Stimulated activated CD8-positive, alpha-beta memory T cell treated with anti-CD3 and anti-CD28 coated beads, Interleukin-4, amount 100 ng/mL, for 4 hours (primary cell): ENCODE measurements at places on chromosomes 1 and 21.

DNA sequence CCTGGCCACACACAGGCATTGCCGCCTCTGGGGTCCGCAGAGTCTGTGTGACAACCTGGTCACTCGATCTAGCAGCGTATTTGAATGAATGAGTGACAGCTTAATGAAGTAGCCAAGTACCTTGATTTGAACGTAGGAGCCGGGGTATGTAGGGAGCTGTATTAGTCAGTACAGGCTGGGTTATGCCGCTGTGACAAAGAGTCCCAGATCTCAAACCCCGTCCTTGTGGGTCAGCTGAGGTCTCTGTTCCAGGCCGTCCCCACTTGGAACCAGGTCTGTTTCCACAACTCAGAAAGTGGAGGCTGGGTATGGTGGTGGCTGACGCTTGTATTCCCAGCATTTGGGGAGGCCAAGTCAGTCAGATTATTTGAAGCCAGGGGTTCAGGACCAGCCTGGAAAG lies 20.0 kb downstream of the ATAD3B start:
- DNase-seq, result no peak

DNA sequence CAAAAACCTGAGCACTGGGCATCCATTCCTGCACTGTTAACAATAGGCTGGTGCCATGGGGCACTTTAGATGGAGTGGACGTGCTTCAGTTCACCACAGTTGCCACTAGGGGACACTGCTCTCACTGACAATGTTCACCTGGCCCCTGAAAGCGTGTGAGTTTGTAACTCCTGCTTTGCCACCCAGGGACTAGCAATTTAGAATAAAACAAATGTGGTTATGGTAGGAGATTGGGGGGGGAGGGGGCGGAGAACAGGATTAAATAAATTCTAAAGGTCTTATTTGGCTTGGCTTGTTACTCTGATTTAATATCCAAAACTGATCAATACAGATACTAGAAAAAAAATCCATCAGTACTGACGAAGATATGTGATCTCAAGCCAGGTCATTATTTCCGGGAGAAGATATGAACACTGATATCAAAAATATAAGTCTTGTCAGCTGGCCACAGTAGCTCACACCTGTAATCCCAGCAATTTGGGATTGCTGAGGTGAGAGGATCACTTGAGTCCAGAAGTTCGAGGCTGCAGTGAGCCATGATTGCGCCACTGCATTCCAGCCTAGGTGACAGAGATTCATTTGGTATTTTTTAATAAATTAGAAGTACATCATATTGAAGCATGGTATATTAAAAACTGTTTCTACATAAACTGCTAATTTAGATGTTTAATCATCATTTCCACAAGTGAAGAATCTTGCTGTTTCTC lies 23.2 kb downstream of the INTS7 start:
- DNase-seq, result peak; percentile 11

DNA sequence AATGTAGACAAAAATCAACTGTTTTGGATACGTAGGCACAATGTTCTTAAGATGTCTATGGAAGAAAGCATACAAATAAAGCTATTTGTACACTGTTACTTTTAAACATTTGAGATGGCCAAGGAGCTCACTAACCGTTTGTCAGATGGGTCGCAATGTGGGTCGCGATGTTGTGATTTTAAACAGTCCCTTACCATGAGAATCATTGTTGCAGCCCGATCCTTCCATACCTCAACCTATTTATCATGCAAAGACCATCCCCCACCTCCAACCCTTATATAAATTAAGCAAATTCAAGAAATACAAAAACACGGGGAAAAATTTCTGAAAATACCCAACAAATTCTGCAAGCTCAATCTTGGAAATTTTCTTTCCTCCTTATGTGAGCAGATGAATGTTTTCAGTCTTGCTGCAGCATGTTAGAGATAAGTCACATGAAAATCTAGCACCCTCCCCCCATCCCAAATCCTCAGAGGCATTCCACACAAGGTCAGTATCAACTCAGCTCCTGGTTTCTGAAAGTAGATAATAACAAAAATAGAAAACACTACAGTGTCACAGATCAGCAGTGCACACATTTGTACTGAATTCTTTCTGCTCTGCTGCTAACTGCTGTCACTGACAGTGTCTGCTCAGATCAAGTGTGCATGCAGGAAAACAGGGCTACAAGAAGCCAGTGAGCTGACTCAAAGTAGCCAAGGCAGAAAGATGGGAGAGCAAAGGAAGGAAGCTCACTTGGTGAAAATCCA lies 92.9 kb upstream of the TTC39A start:
- DNase-seq, result no peak

- no peak for DNase-seq
Measured at GRCh38 chr1:188889166-188889565, 1588.5 kb downstream of the BRINP3 start.

- peak; percentile 73 for DNase-seq
Measured at GRCh38 chr1:197775282-197776262, at the start of gene DENND1B. TSS of gene DENND1B (minus strand) at chr1:197775480. CDS start at chr1:197775155, 325 bp downstream.

GRCh38 chr1:178278916-178279686 lies 185.2 kb downstream of the RASAL2 start:
- no peak for DNase-seq

GRCh38 chr1:3275471-3276340 lies 178.8 kb upstream of the ARHGEF16 start:
- DNase-seq, result no peak

- no peak for DNase-seq
Measured at GRCh38 chr21:34262469-34262845, 101.3 kb upstream of the KCNE2 start.
